CD4-positive, alpha-beta memory T cell (primary cell): ENCODE measurements at places on chromosomes 5 and 9. TPM values are rescaled to one million over a fixed set of nuclear protein-coding genes. Genes with fewer than 3 reads are reported as not detected.

The ANKRD18B gene
- total RNA-seq = 1.9 TPM

The FLT4 gene
- 6.9 TPM for total RNA-seq

The MAP1B gene
- not detected for total RNA-seq

The LARP1 gene
- total RNA-seq = 159 TPM

The TMEM232 gene
- 2.2 TPM for total RNA-seq

The TLR4 gene
- total RNA-seq = 0.83 TPM

The NUTM2G gene
- total RNA-seq = not detected

The ITK gene
- total RNA-seq = 398 TPM

The OGN gene
- total RNA-seq = not detected

The DOK3 gene
- total RNA-seq = 3.9 TPM

The CAVIN4 gene
- 0.19 TPM for total RNA-seq

The KCNN2 gene
- not detected for total RNA-seq

The GDA gene
- total RNA-seq = not detected

The EPB41L4B gene
- total RNA-seq = not detected

The ELL2 gene
- total RNA-seq = 15.6 TPM

The PCDHGA9 gene
- 0.17 TPM for total RNA-seq

The GPX3 gene
- total RNA-seq = not detected

The HK3 gene
- 1.5 TPM for total RNA-seq

The RGMB gene
- 16.5 TPM for total RNA-seq

The RNF44 gene
- total RNA-seq = 247 TPM

The GPX8 gene
- total RNA-seq = not detected

The NFIB gene
- total RNA-seq = not detected

The RASGRF2 gene
- total RNA-seq = 33.7 TPM

The FRMPD1 gene
- not detected for total RNA-seq

The BAAT gene
- total RNA-seq = 0.15 TPM

The DNAH5 gene
- total RNA-seq = not detected

The NR2F1-AS1 gene
- total RNA-seq = not detected

The IFNA13 gene
- not detected for total RNA-seq

The GTF2H2C gene
- 48.0 TPM for total RNA-seq

The OR4F3 gene
- not detected for total RNA-seq

The CLIC3 gene
- 3.7 TPM for total RNA-seq

The UNC13B gene
- 1.6 TPM for total RNA-seq

The DAPK1 gene
- 1.7 TPM for total RNA-seq

The SUSD3 gene
- 63.7 TPM for total RNA-seq

The NDST1 gene
- 0.35 TPM for total RNA-seq

The COL23A1 gene
- total RNA-seq = 0.17 TPM

The HSPA5 gene
- total RNA-seq = 147 TPM

The LCN2 gene
- not detected for total RNA-seq

The PLAC8L1 gene
- not detected for total RNA-seq

The DDX4 gene
- total RNA-seq = not detected

The OR1Q1 gene
- total RNA-seq = not detected
